ENCODE measurements at places on chromosomes 6 and 20.
A peak's percentile ranks its signal among the peaks of the same experiment; 100 is the strongest.

DNA sequence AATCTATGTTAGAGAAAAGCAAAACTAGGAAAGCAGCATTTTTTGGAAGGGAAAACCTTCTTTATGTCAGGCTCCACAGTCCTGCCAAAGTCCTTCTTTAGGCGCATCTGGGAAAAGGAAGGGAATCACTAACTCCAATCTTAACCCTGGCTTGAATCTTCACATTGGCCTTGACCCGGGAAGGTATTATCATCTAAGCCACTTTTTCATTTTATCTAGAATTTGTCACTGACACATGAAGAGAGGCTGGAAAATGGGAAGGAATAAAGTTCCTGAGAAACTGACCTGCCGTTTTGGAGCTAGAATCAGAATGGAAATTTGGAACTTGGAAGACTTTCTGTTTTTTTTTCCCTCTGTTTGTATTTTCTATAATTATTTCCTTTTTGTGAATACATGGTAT lies 53.4 kb upstream of the UTRN start:
- no peak for DNase-seq

DNA sequence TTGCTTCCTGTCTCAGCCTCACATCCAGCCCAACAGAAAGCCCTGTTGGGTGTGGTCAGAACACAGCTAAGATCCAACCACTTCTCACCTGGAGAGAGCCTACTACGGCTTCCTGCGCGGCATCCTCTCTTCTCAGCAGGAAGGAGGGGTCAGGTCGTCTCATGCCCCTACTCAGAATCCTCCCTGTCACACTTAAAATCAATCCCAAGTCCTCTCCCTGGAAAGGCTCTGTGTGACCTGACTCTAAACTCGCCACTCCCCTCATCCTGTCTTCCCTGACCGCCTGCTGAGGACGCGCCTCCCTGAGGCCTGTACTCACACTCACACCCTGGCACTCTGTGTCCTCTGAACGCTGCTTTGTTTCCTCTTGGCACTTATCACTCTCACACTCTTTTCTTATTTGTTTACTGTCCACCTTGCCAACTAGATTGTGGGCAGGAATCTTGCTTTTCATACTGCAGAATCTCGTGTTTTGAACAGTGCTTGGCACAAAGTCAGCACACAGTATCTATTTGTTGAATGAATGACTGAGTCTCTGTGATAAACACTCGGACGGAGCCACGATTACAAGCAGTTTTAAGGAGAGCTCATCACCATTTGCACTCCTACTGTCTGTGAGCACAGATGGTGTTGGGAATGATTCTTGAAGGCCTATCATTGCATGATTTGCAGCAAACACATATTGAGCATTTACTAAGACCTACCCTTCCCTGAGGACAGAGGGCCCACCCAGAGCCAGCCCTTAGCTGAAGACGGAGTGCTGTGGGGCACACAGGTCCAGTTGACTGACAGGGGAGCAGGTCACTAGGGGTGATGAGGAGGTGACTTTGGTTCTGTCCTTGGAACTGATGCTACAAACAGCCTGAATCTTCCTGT lies 18.7 kb downstream of the RAB5IF start:
- no peak for DNase-seq

- DNase-seq: no peak
Observed at GRCh38 chr6:132973514-132973993, 159.2 kb downstream of the RPS12 start.

GRCh38 chr20:6651016-6651415 lies 116.5 kb upstream of the BMP2 start:
- no peak for DNase-seq

- no peak for DNase-seq
Observed at GRCh38 chr20:50015636-50015992, 32.8 kb downstream of the SNAI1 start.

- no peak for DNase-seq
Observed at GRCh38 chr20:2742934-2743559, 50.5 kb downstream of the EBF4 start.

GRCh38 chr6:15793288-15793687 lies 130.5 kb upstream of the DTNBP1 start:
- no peak for DNase-seq

GRCh38 chr20:17507531-17507930 lies 23.6 kb downstream of the BFSP1 start:
- DNase-seq: no peak

DNA sequence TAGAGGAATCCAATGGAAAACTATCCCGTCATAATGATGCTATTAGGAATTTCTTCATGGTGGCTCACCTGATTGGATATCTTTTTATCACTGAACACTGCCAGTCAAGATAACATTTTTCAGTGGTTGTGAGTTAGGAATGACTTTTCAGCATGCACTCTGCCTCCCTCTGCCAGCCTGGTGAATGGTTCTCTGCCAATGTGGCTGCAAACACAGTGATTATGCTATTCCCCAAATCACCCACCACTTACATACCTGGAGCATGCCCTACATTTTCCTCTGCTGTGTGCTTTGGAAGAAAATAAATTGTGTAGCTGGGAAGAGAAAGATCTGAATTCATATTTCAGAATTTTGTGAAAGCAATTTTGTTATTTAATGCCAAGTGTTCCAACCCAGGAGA lies 102.6 kb upstream of the LAMP5 start:
- no peak for DNase-seq

DNA sequence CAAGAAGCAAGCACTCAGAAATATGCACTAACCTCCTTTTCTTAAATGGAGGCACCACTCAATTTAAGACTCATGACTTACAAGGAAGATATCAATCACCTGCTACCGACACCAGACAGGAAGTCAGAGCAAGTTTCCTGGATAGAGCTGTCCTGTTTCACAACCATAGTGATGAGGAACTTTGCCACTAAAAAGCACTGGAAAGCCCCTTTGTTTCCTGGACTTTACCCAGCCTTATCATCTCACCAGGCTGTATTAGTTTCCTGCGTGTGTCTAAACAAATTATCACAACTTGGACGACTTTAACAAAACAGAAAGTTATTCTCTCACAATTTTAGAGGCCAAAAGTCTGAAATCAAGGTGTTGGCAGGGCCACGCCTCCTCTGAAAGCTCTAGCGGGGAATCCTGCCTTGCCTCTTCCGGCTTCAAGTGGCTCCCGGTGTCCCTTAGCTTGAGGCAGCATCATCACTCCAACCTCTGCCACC lies 253.8 kb upstream of the STXBP5 start:
- DNase-seq: no peak

DNA sequence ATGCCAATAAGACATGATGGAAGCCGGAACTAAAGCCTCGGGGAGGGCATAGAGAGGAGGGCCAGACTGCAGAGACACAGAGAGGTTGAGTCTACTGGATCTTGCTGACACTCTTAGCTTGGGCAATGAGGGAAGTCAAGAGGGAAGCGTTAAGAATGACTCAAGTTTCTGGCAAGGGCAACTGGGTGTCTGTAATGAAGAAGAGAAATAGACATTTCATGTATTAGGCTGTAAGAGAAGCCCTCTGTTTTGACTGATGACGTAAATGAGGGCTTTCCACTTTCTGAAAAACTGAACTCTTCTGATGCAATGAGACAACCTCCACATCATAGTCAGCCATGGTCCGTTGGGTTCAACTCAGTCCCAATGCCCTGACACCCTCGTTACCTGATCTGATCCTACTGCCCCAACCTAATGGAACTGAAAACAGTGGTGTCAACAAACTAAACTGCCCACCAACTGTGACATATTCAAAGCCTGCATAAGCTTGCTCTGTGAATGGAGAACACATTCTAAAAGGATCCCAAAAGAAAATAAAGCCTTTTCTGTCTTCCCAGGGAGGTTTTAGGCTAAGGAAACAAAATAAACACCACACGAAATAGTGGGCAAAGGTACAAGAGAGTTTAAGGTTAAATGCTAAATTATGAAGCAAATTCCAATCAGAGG lies 45.8 kb upstream of the PNRC1 start:
- DNase-seq: no peak

GRCh38 chr6:2741756-2742155 lies 9.0 kb downstream of the MYLK4 start:
- no peak for DNase-seq

DNA sequence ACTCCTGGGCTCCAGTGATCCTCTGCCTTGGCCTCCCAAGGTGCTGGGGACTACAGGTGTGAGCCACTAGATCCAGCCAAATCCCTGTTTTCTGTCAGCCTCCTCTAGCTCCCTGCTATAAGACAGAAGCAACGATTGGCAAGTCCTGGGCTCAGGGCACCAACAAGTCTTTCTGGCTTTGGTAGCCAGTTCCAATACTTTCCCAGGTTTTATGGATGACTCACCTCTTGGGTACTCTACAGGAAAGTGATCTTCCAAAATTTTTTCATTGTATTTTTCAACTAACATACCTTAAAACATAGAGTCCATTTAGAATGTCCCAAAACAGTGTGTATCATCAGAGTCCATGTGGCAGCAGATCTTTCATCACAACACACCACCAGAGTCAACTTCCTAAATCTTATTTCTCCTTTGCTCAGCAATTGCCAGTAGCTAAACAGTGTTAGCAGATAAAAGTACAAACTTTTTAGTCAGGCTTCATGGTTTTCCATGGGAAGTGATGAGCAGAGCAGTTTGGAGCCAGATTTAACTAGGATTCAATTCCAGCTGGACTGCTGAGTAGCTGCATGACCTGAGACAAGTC lies 13.3 kb downstream of the GABBR1 start:
- no peak for DNase-seq

- no peak for DNase-seq
Observed at GRCh38 chr6:159214281-159214680, 45.1 kb downstream of the FNDC1 start.

DNA sequence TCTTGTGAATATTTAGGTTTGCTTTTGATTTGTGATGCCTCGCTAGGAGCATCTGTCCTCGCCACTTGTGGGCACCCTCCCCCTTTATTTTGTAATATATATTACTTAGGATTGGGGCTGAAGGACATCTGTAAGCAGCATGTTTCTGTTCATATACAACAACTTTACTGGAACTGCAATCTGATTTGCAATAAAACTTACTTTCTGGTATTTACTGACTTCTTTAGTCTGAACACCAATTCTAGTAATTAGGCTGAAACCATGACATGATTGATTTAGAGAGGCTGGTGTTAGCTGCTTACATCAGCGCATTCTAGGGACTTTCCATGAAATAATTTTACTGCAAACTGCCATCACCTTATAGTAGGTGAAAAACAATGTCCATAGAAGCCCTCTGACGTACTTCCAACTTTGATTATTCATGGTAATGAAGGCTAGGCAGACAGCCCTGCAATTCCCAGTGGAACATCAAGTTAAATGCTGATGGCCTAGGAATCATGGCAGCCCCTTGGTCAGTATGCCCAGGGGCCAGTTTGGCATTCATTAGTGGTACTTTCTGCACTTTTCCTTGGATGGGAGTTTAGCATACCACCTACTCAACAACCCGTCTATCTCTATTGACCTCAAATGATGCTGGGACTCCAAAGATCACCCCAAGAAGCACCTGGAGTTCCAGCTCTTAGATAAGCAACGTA lies 132.9 kb upstream of the MCHR2 start:
- no peak for DNase-seq

- no peak for DNase-seq
Observed at GRCh38 chr6:158070513-158070912, 88.8 kb downstream of the SYNJ2 start.

GRCh38 chr20:59044295-59044694 lies 1.7 kb upstream of the PRELID3B start:
- no peak for DNase-seq

GRCh38 chr6:99789767-99790166 lies 183.1 kb downstream of the PRDM13 start:
- no peak for DNase-seq

- DNase-seq: peak; percentile 42
Observed at GRCh38 chr20:17859616-17860232, 108.9 kb downstream of the SNX5 start.

DNA sequence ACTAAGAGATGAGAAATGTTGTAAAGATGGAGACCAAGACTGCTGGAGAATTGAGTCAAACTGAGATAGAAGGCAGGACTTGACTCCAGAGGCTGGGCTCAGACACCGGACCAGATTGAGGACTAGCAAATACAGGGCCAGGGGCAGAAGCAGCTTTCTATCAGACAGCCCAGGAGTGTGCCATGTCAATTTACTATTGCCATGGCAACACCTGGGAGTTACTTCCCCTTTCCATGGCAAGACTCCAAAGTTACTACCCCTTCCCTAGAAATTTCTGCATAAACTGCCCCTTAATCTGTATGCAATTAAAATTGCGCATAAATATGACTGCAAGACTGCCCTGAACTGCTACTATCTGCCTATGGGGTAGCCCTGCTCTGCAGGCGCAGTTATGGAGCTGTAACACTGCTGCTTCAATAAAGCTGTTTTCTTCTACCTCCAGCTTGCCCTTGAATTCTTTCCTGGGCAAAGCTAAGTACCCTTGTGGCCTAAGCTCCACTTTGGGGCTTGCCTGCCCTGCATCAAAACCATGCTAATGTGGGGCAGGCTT lies 90.1 kb upstream of the EDN1 start:
- DNase-seq: no peak

- no peak for DNase-seq
Observed at GRCh38 chr20:46270977-46271744, 37.1 kb downstream of the CDH22 start.

GRCh38 chr6:137522198-137522798 lies 28.1 kb upstream of the OLIG3 start:
- DNase-seq: no peak

DNA sequence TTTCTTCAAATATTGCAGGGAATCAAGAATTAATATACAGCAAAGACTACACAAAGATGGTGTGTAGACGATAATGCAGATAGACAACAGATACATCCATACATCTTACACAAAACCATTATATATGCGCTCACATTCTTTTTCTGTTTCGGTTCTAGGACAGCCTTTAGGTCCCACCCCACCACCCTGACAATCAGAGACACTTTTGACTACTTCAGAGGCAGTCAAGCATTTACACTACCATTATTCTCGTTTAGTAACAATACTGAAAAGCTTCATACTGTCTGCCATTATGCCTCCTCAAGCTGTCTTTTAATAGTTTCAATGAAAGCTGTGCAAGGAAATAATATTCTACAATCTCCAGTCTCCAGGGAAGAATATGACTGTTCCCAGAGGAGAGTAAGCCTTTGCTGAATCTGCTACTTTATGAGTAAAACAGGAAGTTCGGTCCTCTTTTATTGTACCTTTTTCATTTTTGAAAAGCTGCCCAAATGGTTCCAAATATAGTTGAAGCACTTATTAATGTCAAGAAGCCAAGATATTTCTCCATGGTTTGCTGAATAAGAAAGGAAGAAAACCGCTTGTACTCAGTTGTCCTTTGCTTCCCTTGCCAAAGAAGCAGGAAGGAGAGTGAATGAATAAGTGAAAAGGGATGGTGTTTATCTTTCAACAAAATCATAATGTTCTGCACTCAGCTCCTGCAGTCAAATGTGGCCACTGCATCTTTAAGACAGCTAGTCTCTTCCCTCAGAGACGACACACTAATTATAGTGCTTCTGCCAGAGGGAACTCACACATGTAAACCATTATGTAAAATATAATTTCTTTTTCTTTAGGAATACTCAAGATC lies 468.3 kb downstream of the CDC5L start:
- DNase-seq: no peak

Data from frontal cortex (tissue), 4 donors.